ENCODE measurements at places on chromosomes 6 and 20.
A peak's percentile ranks its signal among the peaks of the same experiment; 100 is the strongest.

DNA sequence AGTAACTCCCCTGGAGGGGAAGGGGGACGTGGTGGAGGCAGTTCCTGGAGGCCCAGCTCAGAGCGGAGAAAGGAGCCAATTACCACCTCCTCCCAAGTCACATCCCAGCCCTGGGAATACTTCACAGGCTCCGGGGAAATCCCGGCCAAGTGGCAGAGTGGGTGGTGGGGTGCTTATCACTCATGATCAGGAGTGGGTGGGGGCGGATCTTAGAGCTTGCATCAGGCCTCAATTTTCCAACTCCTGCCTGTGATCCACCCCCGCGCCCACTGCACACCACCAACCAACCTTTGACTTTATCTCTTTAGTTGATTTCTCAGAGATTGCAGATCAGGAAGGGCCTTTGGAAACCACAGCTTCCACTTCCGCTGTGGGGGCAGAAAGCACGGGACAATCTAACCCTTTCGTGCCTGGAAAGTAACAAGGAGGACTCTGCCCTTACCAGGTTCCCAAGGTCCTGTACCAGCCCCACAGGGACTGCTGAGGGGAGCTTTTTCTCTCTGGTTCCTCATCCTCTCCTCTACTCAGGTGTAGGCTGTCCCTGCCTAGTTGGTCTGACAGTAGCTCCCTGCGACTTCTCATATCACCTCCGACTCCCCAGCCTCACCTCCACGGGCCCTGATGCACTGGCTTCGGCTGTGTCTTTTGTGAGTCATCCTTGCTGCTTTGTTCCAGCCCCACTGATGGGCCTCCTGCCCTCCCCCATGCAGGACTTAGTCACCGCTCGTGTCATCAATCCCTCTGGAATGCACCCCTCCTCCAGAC, 24.9 kb upstream of the IER3 start:
- DNase-seq, result peak; percentile 65

DNA sequence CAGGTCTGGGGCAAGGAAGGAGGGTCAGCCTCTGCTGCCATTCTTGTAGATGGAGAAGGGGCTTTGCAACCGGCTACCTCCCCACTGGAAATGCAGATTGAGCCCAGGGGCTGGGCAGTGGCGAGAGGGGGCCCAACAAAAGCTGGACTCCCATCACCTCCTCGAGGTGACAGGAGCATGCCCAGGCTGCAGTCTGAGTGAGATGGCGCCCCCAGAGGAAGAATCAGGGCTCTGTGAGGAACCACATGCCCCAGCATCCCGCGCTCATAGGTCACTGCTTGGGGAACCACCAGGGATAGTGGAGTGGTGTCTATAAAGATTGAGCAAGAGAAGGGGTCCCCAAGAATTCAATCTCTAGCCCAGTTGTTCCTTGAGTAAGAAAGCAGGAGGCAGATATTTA, 31.6 kb upstream of the NEDD9 start:
- no peak for DNase-seq

DNA sequence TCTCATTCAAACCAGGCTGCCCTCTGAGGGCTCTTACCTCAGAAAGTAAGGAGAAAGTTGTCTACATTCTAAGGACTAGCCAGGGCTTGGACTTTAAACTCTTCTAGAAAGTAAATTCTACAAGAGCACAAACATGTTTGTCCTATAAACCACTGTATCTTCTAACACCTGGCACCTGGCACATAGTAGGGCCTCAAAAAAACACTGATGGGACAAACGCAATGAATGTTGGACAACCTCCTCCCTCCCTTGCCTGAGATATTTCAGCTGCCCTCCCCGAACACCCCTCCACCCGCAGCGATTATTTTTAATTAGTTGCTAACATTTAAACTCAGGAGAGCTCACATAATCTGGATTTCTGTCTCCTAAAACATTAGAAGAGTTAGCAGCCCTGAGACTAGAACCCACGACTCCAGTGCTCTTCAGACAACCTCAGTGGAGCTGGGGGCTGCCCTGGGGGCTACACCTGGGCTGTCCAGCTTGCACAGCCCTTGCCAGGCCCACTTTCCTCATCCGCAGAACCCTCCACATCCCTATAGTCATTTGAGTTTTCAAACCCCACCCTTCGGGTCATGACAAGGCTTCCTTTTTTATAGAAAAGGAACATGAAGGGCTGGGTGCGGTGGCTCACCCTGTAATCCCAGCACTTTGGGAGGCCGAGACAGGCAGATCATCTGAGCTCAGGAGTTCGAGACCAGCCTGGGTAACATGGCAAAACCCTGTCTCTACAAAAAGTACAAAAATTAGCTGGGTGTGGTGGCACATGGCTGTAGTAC, 4.9 kb downstream of the HCK start:
- DNase-seq, result no peak

GRCh38 chr6:168440520-168441433, at the start of gene SMOC2:
SMOC2 (plus strand) TSS chr6:168441184; CDS start chr6:168441371, 187 bp downstream.
- no peak for DNase-seq

DNA sequence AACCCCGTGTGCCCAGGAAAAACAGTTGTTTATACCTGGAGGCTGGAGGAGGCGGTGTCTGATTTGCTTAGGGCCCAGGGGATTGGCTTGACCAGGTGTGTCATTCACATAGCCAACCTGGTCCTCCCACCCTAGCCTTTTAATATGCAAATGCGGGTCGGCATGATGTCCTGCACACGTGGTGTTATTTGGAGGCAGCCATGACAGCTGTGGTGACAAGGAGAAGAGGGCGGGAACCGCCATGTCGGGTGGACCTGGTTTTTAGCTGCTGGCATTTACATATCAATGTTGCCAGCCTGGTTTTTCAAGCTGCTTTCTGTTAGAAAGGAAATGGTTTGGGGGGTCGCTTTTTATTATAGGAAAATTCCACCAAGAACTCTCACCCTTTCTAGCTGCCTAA, 291.4 kb upstream of the QKI start:
- no peak for DNase-seq

DNA sequence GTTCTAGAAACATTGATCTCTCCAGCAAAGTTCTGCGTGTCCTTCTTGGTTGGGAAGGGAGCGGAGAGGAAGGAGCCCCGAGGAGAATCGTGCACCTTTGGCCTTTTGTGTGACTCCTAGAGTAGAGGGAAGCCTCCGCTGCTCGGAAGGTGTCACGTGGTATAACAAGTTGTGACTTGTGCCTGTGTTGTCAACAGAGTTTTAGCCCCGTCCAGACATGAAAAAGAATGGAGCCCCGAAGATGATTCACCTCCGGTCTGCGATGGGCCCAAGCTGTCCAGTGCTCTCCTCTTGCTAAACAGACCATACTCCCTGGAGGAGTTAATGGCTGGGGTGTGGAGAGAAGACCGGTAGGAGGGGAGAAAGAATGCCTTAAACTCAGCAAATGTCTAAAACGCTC, 7.0 kb downstream of the EYA2 start:
- no peak for DNase-seq

GRCh38 chr6:148990403-148990802, 243.6 kb downstream of the UST start:
- no peak for DNase-seq

GRCh38 chr20:23446505-23446904, 6.2 kb downstream of the CST11 start:
- DNase-seq, result no peak

- no peak for DNase-seq
Measured at GRCh38 chr20:47781632-47782031, 3.6 kb downstream of the SULF2 start.

- DNase-seq, result no peak
Measured at GRCh38 chr6:110095935-110096334, 83.5 kb downstream of the WASF1 start.

DNA sequence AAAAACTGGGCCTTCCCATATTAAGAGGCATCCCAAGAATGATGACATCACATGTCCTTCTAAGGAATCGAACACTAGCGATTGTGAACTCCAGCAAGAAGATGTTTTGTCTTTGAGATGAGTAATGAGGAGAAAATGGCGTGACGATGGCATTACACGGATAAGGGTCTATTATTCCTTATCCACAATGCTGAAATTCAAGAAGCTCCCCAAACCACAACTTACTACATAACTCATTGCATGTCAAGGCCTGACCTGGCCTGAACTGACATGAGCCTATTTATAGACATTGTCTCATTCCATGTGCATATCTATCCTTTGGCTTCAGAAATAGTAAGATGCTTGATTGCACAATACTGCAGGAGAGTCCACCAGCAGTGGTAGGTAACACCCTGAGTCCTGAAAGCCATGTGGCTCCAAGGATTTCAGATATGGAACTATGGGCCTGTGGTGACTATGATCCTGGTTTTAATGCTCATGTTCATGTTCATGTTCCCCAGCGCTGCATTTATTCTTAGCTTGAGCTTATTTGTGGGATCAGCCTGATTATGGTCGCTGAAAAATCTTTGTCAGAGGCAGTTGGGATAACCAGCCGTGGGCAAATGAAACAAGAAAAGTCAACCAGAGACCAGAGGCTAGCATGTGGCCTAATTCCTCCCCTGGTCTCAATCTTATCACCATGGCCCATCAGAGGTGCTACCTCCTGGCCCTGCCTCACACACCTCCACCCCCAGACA, 183.2 kb upstream of the JARID2 start:
- DNase-seq, result no peak

- no peak for DNase-seq
Measured at GRCh38 chr20:35489717-35490116, 34.3 kb downstream of the CEP250 start.

GRCh38 chr20:62201173-62202082, 18.6 kb downstream of the MTG2 start:
- DNase-seq, result no peak

DNA sequence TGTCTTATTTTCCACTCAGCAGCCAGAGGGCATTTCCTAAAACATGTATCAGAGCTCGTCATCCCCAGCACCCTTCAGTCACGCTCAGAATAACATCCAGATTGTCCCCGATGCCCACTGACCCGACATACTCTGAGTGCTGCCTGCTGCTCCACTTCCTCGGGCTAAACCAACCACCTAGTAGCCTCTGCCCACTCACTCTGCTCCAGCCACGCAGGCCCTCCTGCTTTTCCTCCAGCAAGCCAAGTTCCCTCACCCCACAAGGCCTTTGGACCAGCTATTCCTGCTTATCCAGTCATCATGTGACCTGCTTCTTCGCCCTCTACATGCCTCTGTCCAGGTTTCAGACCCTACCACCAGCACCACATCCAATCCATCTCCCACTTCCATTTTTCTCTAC, 454.2 kb downstream of the CD83 start:
- DNase-seq, result no peak

GRCh38 chr6:42514745-42515144, 49.1 kb upstream of the UBR2 start:
- DNase-seq, result no peak

- DNase-seq, result no peak
Measured at GRCh38 chr6:121590916-121591315, 155.5 kb downstream of the GJA1 start.

- DNase-seq, result no peak
Measured at GRCh38 chr6:111920578-111920977, 47.3 kb upstream of the FYN start.

- no peak for DNase-seq
Measured at GRCh38 chr20:58891718-58892140, 39.2 kb downstream of the GNAS start.

DNA sequence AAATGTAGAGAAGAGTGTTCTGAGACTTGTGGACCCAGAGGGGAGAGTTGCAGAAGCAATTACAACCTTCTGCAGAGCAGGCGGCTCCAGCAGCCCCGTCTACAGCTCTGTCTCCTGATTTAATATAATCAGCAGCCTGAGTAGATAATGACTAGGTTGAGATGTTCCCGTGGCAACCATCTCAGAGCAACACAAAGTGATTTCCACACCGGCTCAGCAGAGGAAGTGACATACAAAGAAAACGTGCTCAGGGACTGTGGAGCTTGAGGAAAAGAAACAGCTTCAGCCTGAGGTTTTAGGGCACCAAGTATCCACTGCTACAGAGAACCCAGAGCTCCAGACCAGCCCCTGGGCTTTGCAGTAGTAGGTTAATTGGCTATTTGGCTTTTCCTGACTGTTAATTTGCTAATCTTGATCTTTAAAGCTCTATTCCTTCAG, 136.4 kb downstream of the MTFR2 start:
- no peak for DNase-seq

- no peak for DNase-seq
Measured at GRCh38 chr6:125764121-125764671, 14.8 kb downstream of the HEY2 start.

- no peak for DNase-seq
Measured at GRCh38 chr6:108982154-108983113, 112.2 kb downstream of the SESN1 start.

GRCh38 chr6:167699141-167699931, 127.4 kb upstream of the AFDN start:
- DNase-seq, result peak; percentile 29

GRCh38 chr6:31908791-31909190, 6.9 kb upstream of the ZBTB12 start:
- no peak for DNase-seq

DNA sequence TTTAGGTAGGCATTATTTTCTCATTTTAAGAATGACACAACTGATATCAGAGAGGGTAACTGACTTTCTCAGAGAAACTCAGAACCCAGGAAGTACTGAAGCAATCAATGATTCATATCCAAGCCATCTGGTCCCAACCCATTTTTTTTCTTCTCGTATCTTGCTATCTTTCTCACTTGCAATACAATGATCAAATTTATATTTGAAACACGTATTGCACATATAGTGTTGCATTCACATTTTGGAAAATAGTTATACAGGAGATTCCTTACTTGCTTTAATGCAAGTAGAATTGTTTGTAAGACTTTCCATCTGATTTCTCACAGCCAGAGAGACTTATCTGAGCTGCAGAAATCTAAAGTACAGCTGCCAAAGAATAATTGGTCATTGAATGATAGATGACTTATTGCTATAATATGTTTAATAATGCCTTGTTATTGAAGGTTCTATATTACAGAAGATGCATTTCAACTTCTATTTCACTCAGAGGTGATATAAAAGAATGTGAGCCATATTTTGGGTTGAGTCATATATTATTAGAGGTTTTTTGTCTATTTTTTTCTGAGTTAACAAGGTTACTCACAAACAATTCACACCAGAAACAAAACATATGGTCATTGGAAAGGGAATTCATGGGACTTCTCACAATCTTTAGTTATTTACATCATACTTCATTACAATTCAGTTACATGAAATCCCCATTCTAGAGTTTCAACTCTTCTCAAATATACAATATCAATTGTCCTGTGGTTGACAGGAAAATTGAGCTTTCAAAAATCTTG, 337.5 kb upstream of the CITED2 start:
- DNase-seq, result no peak

DNA sequence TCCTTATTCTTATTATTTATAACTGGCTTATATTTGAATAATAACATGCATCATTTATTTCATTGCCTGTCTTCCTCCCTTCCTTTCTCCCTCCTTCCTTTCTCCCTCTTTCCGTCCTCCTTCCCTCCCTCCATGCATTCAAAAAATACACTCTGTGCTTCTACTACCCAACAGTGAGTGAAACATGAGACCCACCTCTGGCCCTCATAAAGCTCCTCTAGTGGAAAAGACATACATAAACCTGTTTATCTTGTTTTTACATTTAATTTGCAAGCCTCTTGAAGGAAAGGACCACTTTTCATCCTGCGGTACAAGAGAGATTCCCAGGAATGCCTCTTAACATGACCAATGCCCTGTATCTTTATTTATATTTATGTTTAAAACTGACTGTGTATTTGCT, 21.8 kb upstream of the ISM1 start:
- DNase-seq, result no peak
